ENCODE measurements at places on chromosomes 3 and 15. TPM values are rescaled to one million over a fixed set of nuclear protein-coding genes. Genes with fewer than 3 reads are reported as not detected.

GRCh38 chr3:127692501-127693335, 20.0 kb downstream of the ABTB1 start:
- DNase-seq = no peak

The BTLA gene
- polyA plus RNA-seq = not detected

The ATP13A5 gene
- not detected for polyA plus RNA-seq

The CCR3 gene
- polyA plus RNA-seq = not detected

GRCh38 chr3:72081471-72082185, 296.7 kb upstream of the PROK2 start:
- no peak for DNase-seq

The ZPLD1 gene
- polyA plus RNA-seq = 0.05 TPM

DNA sequence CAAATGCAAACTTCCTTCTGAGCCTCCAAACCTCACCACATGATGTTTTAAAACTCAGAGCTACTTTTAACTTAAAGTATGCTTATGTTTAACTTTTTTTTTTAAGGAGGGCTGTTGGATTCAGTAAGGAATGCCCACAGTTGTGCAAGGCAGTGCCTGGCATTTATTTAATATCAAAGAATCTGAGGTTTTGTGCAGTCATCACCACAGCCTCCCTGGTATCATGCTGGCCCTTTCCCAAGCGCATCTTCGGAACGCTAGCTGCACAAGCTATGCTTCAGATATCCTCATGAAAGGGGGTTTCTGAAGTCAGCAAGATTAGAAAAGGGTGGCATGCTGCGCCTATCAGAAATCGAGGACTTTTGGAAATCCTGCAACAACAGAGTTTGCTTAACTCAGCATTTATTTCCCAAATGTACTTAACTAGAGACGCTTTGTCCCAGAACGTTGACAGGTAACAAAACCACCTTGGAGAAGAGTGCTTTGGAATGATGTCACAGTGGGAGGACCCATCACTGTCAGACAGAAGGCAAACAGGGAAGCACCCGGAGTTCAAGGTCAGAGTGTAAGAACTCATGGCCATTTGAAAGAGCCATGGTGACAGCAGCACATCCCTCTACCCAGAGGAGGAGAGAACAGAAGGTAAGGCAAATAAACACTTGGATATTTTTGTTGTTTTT, 120.2 kb upstream of the IGF1R start:
- DNase-seq = no peak

The TXNRD3 gene
- polyA plus RNA-seq = 4.6 TPM

The SPINT1 gene
- 0.80 TPM for polyA plus RNA-seq

GRCh38 chr3:58222161-58222724, 11.5 kb upstream of the DNASE1L3 start:
- no peak for DNase-seq

- DNase-seq = no peak
Observed at GRCh38 chr15:72201391-72201921, 3.9 kb upstream of the GRAMD2A start.

GRCh38 chr15:96037584-96037983, 292.9 kb upstream of the NR2F2 start:
- DNase-seq = no peak

The GOLGA6L10 gene
- polyA plus RNA-seq = 0.98 TPM

DNA sequence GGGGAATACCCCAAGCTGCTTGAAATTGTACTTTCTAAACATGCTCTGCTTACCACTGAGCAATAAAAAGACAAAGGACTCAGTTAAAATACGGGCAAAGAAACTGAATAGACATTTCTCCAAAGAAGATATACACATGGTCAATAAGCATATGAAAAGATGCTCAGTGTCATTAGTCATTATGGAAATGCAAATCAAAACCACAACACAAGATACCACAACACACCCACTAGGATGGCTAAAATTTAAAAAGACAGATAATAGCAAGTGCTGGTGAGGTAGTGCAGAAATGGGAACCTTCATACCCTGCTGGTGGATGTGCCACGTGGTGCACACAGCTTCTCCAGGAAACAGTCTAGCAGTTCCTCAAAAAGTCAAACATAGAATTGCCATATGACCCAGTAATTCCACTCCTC, 21.3 kb downstream of the LRIG1 start:
- no peak for DNase-seq

GRCh38 chr15:49573421-49573820, 47.2 kb downstream of the FAM227B start:
- DNase-seq = no peak

- no peak for DNase-seq
Observed at GRCh38 chr3:69675786-69676530, 63.3 kb upstream of the MITF start.

The KBTBD12 gene
- polyA plus RNA-seq = not detected

- DNase-seq = no peak
Observed at GRCh38 chr3:97121386-97121785, 307.0 kb downstream of the EPHA6 start.

- no peak for DNase-seq
Observed at GRCh38 chr3:22959593-22959992, 243.5 kb upstream of the UBE2E2 start.

The HRG gene
- not detected for polyA plus RNA-seq

- no peak for DNase-seq
Observed at GRCh38 chr3:9214599-9214998, 34.8 kb downstream of the SRGAP3 start.

DNA sequence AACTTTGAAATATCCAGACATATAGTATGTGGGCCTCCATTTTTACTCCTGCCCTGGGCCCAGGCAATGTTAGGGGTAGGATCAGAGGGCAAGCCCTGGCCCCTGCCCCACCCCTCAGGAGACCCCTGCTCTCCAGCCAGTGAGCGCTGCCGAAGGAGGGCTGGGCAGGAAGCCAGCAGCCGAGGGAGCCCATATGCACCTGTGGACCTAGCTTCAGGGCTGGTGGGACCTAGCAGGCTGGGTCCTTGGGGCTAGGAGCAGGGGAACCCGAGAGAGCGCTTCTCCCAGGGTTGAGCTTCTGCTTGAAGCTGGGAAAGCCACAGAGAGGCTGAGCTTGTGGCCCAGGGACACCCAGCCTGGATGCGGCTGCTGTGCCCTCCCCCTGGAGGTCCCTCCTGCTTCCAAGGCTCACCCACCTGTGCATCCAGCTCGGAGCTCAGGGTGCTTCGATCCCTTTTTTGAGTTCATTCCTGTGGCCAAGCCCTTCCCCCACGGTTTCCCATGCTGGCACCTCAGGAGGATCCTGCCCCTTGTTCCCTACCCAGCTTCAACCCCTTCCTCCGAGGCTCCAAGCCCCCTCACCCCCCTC, 21.0 kb upstream of the CYP11A1 start:
- DNase-seq = no peak

The CLRN1 gene
- polyA plus RNA-seq = not detected

DNA sequence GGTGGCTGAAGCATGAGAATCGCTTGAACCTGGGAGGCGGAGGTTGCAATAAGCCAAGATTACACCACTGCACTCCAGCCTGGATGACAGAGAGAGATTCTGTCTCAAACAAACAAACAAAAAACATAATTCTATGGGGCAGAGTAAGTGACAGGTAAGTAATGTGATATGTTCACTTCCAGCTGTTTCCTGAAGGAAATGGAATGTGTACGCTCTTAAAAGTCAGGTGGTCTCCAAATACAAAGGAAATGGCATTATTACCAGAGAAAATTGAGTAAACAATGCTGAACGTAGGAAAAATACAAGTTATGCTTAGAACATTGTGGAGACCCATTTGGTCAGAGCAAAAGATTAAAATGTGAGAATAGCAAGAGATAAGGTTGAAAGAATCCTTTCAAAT, 278.5 kb downstream of the SCAPER start:
- no peak for DNase-seq

DNA sequence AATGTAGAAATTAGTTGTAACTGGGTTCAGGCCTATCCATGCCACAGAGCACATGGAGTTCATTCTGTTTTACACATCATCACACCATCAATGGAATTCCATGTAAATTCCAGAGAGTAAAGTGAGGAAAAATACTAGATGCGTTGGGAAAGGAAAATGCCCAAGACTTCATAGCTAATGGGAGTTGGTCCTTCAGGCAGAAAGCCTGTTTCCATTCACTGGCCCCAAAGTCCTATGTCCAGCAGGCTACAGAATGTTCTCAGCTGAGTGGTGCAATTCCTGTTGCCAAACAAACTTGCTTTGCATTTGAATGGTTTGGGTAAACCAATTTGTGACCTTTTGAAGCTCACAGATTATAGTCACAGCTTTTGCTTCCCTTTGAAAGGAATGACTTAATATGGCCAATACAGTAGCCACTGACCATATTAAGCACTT, 164.6 kb upstream of the PFN2 start:
- DNase-seq = no peak

DNA sequence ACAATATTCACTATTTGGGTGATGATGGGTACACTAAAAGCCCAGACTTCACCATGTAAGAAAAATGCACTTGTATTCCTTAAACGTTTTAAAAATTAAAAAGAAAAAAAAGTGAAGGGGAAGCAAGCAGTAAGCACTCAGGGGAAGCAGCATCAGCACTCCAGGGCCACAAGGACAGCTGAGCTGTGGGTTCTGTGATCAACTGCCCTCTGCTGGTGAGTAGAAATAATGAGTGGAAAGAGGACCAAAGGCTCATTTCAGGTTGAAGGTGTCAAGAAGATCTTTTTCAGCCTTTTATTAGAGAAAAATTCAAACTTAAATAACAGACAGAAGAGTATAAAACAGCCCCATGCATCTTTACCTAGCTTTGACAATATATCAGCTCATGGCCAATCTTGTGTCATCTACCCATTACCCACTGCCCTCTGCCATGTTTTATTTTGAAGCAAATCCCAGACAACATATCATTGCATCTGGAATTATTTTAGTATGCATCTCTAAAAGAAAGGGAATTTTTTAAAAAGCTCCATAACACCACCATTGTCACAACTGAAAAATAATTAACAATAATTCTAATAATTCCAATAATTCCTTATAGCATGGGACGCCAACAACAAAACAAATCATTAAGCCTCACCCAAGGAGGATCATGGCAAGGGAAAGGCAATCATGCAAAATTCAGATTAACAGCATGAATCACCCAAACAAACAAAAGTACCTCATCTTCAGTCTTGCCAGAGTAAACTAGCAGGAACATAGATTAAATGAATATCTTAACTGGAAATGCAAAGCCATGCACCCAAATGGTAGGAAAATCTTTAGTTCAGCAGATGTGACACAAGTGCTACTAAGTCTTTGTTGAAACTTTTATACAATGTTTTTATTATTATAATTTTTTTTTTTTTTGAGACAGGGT, 42.5 kb downstream of the TAMM41 start:
- DNase-seq = peak; percentile 68

- peak; percentile 52 for DNase-seq
Observed at GRCh38 chr3:55487381-55488241, 505 bp upstream of the WNT5A start.

GRCh38 chr3:169173231-169173630, 490.3 kb downstream of the MECOM start:
- DNase-seq = no peak

GRCh38 chr15:34109797-34110663, 8.1 kb downstream of the PGBD4 start:
- peak; percentile 64 for DNase-seq

Measured in A549 (cell line).